ENCODE measurements at places on chromosomes 7 and 10.

DNA sequence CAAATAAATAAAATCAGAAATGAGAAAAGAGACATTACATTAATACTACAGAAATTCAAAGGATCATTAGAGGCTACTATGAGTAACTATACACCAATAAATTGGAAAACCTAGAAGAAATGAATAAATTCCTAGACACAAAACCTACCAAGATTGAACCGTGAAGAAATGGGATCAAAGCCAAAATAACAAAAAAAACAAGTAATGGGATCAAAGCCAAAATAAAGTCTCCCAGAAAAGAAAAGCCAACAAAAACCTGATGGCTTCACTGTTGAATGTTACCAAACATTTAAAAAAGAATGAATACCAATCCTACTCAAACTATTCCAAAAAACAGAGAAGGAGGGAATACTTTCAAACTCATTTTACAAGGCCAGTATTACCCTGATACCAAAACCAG, 20.0 kb downstream of the GSDME start:
- DNase-seq: no peak

DNA sequence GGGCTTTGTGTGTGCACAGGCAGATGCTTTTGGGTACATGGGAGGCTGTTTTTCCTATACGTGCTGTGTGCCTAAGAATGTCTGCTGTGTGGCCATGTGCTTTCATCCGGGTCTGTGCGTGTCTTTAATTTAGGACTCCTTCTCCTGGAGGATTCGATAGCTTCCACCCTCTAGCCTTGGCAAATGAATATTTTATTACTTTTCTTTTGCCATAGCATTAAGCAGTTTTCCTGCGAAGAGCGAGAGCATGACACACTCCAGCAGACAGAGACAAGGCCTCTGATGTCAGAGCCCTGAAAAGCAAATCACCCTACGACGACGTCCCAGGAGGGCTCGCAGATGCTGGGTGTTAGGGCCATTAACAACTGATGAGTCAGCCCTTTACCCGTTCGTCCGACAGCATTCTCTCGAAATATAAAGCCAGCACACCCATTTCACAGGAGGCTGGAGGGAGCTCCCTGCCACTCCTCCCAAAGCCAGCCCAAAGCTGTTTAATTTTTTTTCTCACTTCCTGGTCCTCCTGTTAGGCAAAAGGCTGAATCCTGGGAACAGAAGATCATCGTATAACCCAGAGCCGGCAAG, 311.3 kb upstream of the ZMIZ1 start:
- DNase-seq: no peak

- no peak for DNase-seq
Measured at GRCh38 chr10:42973870-42974692, 102.8 kb upstream of the RET start.

GRCh38 chr10:68047122-68047521, 28.0 kb downstream of the HERC4 start:
- no peak for DNase-seq

- DNase-seq: no peak
Measured at GRCh38 chr10:49620286-49620810, 6.5 kb downstream of the CHAT start.

GRCh38 chr10:125646311-125646710, 36.7 kb downstream of the TEX36 start:
- no peak for DNase-seq

DNA sequence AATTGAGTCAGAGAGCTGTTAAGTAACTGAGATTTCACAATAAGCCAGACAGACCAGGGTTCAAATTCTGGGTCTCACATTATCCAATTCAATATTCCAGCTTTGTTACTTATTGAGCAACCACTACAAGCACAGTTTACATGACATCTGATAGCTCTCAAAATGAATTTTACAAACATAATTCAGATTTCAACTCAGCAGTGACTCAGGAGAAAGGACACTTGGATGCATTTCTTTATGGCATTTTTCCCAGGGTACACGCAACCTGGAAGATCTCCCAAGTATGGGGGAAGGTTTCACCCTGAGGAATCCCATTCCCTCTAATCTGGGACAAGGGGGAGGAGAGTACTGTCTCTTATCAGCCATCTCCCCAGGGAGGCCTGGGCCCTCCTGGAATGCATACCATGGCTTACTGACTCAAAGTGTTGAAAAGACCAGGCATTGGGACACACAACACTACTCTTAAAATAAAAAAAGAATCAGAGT, 102.4 kb downstream of the CFTR start:
- DNase-seq: no peak

DNA sequence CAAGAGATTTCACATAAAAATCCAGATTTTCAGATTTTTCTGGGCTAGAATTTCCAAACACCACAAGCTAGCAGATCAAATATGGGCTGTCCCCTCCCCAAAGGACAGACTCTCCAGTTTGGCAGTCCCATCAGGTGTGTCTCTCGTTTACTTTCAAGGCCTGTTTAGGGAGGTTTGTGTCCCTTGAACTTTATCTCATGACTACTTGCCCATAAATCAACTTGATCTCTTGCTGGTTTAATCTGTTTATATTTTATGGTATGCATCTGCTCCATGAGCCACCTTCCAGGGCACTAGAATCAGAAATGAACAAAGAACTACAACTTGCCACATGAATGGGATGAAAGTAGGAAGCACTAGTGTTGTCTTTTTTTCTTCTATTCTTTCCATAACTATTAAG, 5.2 kb downstream of the ZDHHC6 start:
- no peak for DNase-seq

DNA sequence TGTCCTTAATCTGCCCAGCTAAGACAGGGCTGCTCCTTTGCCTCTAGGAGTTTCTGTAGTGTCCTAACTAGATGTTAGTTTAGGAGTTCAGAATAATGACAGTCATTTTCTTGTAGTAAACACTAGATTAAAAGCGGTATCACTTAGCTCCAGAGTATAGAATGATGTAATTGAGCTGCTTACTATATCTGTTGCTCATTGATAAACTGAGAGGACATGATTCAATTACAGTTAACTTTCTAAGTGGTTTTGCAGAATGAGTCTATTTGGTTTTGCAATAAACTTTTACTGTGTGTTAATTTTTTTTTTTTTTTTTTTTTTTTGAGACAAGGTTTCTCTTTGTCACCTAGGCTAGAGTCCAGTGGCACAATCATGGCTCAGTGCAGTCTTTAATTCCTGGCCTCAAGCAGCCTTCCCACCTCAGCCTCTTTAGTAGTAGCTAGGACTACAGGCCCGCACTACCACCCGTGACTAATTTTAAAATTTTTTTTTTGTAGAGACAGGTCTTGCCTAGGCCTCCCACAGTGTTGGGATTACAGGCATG, 1.8 kb downstream of the STMP1 start:
- no peak for DNase-seq

DNA sequence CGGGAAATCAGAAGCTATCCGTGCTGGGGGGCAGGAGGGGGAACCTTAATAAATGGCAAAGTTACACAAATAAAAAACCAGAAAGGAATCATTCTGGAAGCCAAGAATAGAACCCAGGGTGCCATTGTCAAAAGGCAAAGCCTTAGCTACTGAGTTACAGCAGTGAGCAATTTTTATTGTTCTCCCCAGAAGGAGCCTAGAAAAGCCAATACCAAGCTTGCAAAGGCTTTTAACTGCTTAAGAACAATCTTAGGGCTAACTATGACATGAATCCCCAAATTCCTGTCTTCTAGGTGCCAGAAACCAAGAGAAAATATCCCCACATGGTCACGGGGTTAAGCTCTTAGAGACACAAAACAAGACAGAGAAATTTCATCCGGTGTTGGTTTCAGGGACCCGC, 482.7 kb downstream of the CCSER2 start:
- DNase-seq: no peak

DNA sequence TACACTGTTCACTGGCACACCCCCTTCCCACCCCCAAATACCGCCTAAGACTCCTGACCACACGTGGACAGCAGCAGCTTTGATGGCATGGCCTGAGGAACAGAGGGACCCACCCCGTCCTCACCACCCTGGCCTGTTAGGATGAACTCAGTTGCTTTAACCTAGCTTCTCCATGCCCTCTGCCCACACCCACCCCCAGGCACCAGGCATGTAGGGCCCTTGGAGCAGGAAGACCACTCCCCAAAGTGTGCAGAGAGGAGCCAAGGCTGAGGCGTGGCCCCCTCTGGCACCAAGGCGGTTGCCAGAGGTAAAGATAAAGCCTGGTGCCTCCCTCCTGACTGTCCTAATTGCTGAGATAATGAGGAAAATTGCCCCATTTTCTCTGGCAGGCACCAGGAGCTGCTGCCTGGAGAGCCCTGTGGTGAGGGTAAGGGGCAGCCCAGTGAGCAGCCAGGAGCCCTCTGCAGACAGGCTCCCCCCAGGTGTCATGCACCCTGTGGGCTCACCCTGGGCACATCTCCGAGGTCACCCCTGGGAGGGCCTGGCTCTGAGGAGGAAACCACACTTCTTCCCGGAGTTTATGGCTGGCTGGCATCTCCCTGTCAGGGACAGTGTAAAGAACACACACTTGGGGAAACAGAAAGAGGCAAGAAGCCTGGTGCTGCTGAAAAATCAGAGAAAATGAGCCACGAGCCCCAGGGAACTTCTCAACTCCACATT, 47.7 kb downstream of the LRRC20 start:
- no peak for DNase-seq

- no peak for DNase-seq
Measured at GRCh38 chr7:103524042-103524907, 78.3 kb upstream of the SLC26A5 start.

DNA sequence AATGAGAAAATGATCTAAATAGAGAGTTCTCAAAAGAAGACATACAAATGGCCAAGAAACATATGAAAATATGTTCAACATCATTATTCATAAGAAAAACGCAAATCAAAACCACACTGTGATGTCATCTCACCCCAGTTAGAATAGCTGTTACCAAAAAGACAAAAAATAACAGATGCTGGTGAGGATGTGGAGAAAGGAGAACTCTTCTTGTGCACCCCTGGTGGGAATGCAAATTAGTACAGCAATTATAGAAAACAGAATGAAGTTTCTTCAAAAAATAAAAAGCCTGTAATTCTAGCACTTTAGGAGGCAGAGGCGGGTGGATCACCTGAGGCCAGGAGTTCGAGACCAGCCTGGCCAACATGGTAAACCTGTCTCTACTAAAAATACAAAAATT, 199.3 kb downstream of the PARD3 start:
- DNase-seq: no peak

- DNase-seq: no peak
Measured at GRCh38 chr10:4343873-4344272, 482.1 kb upstream of the AKR1E2 start.

DNA sequence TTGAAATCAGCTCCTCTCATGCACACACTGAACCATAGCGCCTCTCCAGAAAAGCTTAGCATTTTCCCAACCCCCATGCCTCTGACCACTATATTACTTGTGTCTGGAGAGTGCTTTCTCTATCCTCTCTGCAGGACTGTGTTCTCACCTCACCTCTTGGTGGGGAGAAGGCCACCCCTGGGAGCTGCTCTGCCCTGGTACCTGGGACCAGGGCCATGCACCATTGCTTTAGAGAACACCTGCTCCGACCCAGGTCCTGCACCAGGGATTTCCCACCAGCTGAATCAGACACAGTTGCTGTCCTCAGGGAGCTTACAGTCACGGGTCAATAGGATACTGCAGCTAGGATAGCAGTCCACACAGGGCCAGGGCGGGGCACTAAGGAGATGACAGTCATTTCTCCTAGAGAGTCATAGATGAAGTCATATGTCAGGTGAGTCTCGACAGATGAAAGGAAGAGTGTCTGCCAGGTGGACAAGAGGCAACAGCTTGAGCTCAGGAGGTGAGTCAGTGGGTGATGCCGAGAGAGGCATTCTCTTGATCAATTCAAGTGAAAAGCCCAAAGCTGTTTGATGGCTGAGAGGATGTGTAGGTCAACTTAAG, 619 bp upstream of the LMTK2 start:
- DNase-seq: no peak

DNA sequence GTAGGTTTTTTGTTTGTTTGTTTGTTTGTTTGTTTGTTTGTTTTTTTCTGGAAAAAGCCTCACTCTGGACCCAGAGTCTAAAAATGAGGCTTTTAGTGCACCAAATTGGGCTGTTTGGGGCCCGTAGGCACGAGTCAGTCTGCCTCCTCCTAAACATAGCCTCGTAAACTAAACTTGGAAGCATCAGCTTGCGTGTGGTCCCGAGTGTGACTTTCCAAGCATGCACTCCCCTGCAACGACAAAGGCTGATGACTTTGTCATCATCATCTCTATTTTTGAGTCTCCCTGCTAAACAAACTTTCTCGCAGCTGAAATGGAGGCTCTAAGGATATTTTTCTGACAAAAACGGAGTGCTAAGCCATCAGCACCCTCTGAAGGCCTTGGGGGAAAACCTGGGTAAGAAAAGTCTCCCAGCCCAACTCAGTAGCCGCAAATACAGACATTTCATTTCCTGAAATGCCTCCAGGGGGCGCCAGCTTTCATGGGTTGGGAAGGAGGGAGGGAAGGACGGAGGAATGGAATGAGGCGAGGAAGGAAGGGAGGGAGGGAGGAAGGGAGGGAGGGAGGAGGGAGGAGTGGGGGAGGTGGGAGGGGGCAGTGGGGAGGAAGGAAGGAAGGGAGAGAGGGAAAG, 245.9 kb downstream of the KCNMA1 start:
- no peak for DNase-seq

DNA sequence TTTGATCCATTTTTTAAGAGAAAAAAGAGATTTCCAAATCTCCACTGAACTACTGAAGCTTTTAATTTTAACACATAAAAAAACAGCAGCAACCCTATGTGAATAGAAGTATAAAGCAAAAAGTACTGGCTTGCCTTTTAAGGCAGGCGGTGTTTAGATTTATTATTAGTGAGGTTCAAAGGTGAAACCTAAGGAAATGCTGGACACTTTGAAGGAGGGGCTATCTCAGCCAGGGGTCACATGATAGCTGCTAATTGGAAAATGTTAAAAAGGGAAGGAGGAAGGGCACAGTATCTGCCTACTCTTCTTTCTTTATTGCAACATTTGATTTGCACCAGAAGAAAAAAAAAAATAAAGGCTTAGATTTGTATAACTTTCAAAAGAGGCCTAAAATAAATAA, 183.8 kb downstream of the SKAP2 start:
- no peak for DNase-seq

GRCh38 chr10:93535293-93535692, 31.2 kb upstream of the FFAR4 start:
- no peak for DNase-seq

- no peak for DNase-seq
Measured at GRCh38 chr7:106964466-106964865, 80.0 kb upstream of the PRKAR2B start.

GRCh38 chr10:42866115-42866995, 83.8 kb downstream of the BMS1 start:
- DNase-seq: peak; percentile 45

- no peak for DNase-seq
Measured at GRCh38 chr7:157235357-157236333, 96.9 kb downstream of the UBE3C start.

GRCh38 chr10:130177250-130177649, 41.1 kb downstream of the GLRX3 start:
- no peak for DNase-seq

DNA sequence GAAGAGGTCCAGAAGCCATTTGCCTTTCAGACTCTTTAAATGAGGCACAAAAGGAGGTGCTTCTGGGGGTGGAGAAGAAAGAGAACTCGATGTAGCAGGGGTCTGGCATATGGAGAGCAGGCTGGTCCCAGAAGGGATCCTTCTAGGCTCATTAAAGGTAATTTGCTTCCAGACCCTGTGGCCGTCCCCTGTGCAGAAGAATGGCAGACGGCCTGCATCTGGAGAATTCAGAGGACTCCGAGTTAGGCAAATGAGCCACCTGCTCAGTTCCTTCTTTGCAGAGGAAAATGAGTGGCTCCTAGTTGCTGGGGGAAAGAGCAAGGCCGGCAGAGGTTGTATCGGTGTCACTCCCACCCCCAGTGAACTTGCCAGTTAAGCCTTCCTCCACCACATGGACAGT, 73.8 kb upstream of the FAM180A start:
- no peak for DNase-seq

GRCh38 chr10:113049881-113050280, 99.8 kb downstream of the TCF7L2 start:
- no peak for DNase-seq
